Lower leg skin (tissue), 4 donors: ENCODE measurements at places on chromosomes 5 and 9.

DNA sequence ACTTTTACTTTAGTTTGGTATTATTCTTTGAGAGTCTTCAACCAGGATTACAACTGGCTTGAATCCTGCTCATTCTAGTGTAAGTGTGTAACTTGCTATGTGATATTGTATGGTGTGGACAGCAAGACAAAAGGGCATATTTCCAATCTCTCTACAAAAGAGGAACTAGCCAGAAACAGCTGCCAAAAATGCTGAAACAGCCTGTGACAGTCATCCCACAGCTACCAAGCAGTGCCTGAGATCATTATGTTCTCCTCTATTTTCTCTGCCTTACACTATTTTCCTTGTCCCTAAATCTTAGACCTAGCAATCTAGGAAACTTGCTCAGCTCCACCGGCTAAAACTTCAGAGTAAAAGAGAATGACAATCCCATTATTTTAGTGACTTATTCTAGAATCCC is 42.8 kb downstream of the WDR41 start:
- DNase-seq, result no peak

- DNase-seq, result no peak
Measured at GRCh38 chr9:85178474-85178873, 508.9 kb downstream of the NTRK2 start.

- DNase-seq, result no peak
Measured at GRCh38 chr5:139178935-139179334, 19.2 kb downstream of the SIL1 start.

DNA sequence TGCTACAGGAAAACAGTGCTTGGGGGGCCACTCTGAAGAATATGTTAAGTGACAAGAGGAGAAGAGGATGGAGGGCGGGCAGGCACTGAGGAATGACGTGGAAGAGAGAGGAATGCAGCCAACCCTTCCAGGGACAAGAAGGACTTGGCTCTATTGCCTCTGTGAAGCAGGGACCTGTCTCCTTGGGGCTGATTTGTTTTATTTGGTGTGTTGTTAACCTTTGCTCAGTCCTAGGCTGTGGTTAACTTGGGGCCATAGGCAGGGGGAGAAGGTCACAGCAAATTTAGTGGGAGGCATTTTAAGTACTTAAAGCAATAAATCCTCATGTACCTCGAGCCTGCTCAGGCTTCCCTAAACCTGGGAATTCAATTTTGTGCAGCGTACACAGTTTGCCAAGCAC is 39.9 kb downstream of the KIF4B start:
- DNase-seq, result no peak

DNA sequence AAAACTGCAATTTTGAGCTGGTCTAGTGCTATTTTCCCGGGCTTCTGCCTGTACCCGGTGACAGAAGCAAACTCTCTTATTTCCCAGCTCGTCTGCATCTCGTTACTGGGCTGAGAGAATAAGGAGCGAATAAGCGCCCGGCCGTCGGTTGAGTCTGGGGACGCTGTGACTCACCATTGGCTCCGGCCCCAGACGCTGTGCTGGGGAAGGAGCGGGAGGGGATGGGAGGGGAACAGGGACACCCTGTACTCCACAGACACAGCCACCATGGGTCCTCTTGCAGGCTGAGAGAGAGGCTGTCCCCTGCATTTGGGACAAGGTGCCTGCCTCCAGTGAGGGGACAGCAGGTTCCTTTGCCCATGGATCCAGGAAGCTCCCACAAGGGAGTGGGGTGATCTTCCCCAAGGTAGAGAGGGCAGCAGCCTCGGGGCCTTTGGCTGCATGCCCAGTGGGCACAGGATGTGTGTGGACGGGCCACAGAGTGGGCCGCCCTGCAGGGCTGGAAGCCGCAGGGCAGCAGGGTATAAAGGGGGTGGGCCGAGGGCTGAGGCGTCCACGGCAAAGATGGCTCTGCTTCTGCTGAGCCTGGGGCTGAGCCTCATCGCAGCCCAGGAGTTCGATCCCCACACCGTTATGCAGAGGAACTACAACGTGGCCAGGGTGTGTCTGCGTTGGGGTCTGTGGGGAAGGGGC is at the start of gene LCN9:
LCN9 (plus strand) TSS at position 552 of the 693 bp plus-strand sequence; CDS start at position 565, 13 bp downstream.
- no peak for DNase-seq

DNA sequence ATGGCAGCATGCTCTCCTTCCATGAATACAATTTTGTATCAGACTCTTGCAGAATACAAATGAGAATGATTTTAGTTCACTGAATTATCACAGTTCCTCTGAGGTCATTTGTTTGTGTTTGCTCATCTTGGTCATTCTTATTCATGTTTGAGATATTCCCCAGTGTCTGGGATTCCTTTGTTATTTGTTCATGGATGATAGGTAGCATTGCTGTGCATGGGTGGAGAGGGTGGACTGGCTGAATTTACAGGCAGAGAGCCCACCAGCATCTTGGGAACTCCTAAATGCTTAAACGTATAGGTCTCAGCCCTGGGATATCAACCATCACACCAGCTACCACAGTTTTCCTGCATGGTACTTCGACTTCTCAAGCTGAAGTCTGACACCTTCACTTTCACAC is 459.8 kb downstream of the CCDC171 start:
- no peak for DNase-seq

- DNase-seq, result no peak
Measured at GRCh38 chr5:17075236-17075635, 139.1 kb upstream of the MYO10 start.

DNA sequence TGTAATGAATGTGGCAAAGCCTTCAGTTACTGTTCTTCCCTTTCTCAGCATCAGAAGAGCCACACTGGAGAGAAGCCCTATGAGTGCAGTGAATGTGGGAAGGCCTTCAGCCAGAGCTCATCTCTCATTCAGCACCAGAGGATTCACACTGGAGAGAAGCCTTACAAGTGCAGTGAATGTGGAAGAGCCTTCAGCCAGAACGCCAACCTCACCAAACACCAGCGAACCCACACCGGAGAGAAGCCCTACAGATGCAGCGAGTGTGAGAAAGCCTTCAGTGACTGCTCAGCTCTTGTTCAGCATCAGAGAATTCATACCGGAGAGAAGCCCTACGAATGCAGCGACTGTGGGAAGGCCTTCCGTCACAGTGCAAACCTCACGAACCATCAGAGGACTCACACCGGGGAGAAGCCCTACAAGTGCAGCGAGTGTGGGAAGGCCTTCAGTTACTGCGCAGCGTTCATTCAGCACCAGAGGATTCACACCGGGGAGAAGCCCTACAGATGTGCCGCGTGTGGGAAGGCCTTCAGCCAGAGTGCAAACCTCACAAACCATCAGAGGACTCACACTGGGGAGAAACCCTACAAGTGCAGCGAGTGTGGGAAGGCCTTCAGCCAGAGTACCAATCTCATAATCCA is 6.8 kb downstream of the RPL12 start:
- DNase-seq, result no peak

GRCh38 chr5:145446412-145446811 is 388.7 kb downstream of the PRELID2 start:
- DNase-seq, result no peak
